Stimulated activated CD4-positive, alpha-beta T cell treated with anti-CD3 and anti-CD28 coated beads, Interleukin-12 subunit alpha, Interleukin-12 subunit beta, amount 100 ng/mL, for 24 hours (primary cell): ENCODE measurements at places on chromosomes 2 and 18.

DNA sequence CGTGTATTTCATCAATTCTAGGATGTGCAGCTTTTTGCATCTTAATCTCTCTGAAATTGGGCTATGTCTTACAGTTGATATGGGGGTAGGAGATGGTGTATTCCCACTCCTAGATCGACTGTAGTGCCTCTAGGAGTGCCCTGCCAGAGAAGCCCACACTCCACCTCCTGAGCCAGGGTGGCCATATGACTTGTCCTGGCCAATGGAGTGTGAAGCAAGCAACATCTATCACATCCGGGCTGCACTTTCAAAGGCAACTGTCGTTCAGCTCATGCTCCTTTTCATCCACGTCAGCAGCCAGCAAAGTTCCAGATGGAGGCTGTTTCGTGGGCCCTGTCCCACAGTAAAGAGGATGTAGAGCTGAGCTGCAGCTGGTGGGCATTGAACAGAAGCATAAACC is 149.4 kb upstream of the SLC1A4 start:
- DNase-seq: no peak

DNA sequence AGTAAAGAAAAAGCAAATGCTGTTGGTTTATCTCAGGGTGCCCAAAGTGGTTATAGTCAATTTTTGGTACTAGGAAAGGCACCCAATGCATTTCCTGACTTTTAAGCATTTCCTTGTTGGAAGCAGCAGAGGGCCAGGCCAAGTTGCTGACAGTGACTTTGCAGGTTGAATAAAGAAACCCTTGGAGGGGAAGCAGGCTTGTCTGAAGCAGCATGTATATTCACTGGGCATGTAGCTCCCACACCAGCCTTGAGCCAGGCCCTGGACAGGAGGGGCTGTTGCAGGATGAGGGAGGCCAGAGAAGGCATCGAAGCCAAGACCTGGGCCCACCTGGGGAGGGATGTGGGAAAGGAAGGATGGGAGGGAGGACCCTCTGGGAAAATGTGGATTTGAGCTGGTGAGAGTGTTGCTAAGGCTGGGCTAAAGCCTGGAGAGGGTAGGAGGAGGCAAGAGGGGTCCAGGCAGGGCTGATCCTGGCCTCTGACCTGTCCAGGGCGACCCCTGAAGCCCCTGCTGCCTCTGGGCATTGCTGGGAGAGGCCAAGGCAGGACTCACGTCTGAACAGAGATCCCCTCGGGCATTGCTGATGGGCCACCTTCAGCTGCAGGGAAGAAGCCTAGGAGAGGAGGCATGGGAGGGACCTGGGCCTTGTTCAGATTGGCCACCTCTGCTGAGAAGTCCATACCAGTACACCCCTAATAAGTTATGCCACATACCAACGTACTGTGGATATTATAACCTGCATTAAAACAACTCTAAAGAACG is 79.6 kb downstream of the STPG4 start:
- DNase-seq: no peak

- no peak for DNase-seq
These were observed 213.5 kb upstream of the ACVR2A start for GRCh38 chr2:147631294-147631693.

DNA sequence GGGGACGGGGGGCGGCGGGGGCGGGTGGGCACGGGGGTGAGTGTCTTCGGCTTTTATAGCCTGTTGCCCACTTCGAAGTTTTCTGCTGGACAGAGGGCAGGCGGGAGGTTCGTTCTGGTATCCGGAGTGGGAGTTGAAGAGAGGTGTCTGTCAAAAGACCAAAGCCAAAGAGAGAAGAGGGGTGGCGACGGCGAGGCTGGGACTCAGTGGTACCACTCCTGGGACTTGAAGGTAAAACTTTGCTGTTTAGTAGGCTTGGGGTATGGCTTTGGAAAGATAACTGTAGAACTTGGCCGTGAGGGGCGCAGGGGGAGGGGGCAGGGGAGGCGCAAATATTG is 215.8 kb upstream of the DTNA start:
- no peak for DNase-seq

DNA sequence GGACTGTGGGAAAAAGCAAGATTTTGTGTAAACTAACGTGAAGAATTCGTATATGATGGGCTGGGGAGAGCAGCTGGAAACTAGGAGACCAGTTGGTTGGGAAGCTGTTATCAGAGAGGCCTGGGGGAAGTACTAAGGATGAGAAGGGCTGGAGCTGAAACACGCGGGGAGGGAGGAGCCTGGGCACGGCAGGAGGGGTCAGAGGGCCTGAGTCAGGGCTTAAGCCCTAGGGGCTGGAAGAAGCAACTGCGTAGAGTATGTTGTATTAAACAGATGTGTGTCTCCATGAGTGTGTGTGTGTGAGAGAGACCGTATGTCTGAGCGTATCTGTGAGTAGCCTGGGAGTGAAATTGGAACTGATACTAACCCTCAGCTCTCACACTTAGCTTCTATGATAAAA is 8.4 kb downstream of the POMC start:
- DNase-seq: no peak

- no peak for DNase-seq
These were observed 112.4 kb downstream of the SPP2 start for GRCh38 chr2:234162861-234163260.

DNA sequence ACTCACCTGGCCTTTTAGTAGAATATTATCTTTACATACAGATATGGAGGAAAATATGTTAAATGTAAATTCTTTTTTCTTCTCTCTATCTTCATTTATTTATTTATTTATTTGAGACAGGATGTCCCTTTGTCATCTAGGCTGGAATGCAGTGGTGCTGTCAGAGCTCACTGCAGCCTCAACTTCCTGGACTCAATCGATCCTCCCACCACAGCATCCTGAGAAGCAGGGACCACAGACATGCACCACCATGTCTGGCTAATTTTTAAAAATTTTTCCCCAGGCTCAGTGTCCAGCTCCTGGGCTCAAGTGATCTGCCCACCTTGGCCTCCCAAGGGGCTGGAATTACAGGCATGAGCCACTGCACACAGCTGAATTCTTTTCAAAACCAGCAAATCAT is 20.3 kb downstream of the KYNU start:
- DNase-seq: no peak

- no peak for DNase-seq
These were observed 9.3 kb downstream of the FAM228B start for GRCh38 chr2:24132543-24132942.

DNA sequence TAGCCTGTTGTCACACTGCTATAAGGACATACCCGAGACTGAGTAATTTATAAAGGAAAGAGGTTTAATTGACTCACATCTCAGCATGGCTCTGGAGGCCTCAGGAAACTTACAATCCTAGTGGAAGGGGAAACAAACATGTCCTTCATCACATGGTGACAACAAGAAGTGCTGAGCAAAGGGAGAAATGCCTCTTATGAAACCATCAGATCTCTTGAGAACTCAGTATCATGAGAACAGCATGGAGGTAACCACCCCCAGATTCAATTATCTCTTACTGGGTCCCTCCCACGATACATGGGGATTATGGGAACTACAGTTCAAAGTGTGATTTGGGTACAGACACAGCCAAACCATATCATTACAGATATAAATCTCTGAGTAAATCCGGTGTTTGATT is 148.7 kb downstream of the PRPF40A start:
- no peak for DNase-seq

- no peak for DNase-seq
These were observed 60.0 kb downstream of the ADCY3 start for GRCh38 chr2:24859968-24860600.

GRCh38 chr2:234146087-234146826 is 95.8 kb downstream of the SPP2 start:
- DNase-seq: no peak

DNA sequence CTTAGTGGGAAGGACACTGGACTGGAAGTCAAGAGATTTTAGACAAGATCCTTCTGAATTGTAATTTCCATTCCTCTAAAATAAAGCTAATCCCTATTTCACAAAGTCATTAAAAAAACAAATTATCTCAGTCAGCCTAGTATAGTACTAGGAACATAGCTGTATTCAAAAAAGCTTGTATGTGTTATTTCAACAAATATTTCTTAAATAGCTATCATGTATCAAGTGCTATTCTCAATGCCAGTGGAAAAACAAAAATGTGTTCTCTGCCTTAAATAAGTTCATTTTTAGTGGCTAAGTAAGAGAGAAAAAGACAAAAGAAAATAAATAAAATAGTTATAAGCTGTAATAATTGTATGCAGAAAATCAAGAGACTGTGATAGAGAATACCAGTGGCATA is 541.8 kb upstream of the CDH2 start:
- DNase-seq: no peak
